Stimulated activated naive CD4-positive, alpha-beta T cell treated with Interleukin-2 at 50 U/mL for 16 hours (primary cell): ENCODE measurements at places on chromosomes 6 and 20.

DNA sequence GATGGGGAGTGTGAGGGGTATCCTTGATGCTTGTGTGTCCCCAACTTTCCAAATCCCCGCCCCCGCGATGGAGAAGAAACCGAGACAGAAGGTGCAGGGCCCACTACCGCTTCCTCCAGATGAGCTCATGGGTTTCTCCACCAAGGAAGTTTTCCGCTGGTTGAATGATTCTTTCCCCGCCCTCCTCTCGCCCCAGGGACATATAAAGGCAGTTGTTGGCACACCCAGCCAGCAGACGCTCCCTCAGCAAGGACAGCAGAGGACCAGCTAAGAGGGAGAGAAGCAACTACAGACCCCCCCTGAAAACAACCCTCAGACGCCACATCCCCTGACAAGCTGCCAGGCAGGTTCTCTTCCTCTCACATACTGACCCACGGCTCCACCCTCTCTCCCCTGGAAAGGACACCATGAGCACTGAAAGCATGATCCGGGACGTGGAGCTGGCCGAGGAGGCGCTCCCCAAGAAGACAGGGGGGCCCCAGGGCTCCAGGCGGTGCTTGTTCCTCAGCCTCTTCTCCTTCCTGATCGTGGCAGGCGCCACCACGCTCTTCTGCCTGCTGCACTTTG lies at the start of gene TNF:
TNF (plus strand) TSS at position 231 of the 567 bp plus-strand sequence; CDS start at position 408, 177 bp downstream.
- peak; percentile 82 for DNase-seq

DNA sequence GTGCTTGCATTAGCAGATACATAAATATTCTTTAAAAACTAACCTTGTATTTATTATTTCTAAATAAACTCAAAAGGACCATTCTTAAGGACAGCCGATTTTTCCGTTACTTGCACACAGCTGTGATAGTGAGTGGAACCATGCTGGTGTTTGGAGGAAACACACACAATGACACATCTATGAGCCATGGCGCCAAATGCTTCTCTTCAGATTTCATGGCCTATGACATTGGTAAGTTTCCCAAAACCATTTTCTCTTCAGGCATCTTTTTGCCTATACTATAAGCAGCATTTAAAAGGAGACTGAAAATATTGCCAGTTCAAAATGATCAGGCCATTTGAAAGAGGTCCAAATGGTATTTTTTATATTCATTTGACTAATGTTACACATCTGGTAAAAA lies 92.3 kb downstream of the ATRN start:
- no peak for DNase-seq

DNA sequence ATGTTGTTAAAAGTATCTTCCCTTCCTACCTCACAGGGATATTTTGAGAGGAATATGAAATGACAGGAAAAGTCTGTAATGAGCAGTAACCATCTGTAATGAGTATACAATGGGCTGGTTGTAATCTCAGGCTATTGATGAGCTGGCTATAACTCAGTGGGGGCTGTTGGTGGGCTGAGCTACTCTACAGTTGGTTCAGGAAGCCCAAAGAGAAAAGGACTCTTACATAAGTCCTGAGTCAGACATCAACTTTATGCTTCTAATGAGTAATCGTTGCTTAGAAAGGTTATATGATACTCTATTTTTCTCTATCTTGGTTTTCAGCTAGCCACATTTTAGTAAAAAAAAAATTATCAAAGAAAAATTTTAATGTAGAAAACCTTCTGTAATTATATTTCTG lies 26.4 kb downstream of the ZNF391 start:
- no peak for DNase-seq

- DNase-seq = no peak
These were observed 26.4 kb downstream of the EPB41L2 start for GRCh38 chr6:131036601-131037000.

GRCh38 chr6:47836639-47837038 lies 54.8 kb downstream of the OPN5 start:
- DNase-seq = no peak

- no peak for DNase-seq
These were observed 37.6 kb upstream of the CST7 start for GRCh38 chr20:24911461-24911860.

DNA sequence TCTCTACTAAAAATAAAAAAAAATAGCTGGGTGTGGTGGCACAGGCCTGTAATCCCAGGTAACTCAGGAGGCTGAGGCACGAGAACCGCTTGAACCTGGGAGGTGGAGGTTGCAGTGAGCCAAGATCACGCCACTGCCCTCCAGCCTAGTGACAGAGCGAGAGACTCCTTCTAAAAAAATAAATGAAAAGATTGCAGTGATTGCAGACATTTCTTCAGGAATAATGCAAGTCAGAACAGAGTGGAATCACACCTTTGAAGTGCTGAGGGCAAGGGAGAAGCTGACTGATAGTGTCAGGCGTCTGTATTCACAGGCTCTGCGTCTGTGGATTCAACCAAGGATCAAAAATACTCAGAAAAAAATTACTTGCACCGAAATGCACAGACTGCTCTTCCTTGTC lies 2.6 kb upstream of the TCFL5 start:
- no peak for DNase-seq

DNA sequence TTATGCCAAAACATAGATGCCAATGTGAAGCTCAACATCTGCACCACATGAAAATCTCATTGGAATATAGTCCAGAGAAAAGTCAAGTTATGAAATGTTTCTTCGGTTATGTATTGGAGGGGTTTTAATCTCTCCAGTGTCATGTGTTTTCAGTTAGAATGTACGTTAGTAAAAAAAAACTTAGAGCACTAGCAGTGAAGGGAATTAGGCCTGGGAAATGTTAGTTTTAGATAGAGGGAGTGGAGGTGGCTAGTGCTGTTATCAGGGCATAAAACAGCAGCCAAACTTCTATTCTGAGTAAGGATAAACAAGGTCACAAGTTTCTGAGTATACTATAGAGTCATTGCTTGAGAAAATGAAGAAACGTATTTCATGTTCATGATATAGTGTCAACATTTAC lies 42.9 kb downstream of the HDGFL1 start:
- DNase-seq = no peak

DNA sequence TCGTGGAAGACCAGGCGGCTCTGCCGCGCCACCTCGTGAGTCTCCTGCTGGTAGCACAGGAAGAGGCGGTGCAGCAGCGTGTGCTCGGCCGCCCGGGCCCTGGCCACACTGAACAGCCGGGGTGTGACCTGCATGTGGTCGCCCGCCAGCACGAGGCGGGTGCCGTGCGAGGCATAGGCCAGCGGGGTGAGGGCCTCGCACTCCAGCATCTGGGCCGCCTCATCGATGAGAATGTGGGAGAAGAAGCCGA lies 7.0 kb downstream of the HELZ2 start:
- no peak for DNase-seq

GRCh38 chr6:169983651-169984050 lies 232.2 kb downstream of the ERMARD start:
- DNase-seq = no peak

DNA sequence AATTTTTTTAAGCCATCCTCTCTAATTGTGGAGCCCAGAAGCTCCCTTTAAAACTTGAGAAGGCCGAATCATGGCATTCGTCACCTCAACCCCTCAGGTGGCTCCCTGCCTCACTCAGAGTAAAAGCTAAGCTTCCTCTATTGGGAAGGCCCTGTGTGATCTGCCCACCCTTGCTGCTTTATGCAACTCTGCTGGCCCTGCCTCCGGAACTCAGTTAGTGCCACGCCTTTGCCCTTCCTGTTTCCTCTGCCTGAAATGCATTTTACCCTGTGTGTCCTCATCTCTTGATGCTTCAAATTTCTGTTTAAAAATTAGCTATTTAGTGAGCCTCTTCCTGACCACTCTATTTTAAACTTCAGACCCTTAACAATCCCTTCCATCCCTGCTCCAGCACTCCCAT lies 5.7 kb downstream of the PACRG start:
- DNase-seq = no peak

DNA sequence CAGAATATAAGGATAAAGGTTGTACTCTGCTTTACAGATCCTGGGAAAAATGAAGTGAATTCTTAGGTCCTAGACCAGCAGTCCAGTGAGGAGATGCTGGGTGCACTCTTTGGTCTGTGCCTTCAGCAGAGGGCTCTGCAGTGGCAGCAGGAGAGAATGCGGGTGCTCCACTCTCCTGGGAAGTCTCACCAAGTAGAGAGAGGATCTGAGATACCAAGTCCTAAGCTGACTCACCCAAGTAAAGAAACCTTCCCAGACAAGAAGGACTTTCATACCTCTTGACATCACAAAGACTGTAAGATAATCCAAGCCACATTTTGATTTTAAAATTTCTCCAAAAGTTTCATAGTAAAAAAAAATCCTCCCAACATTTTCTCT lies 116.9 kb upstream of the EMILIN3 start:
- DNase-seq = no peak

GRCh38 chr6:56637640-56638039 lies 5.0 kb downstream of the DST start:
- no peak for DNase-seq

GRCh38 chr6:10412461-10413261 lies 2.2 kb downstream of the TFAP2A start:
- no peak for DNase-seq

- no peak for DNase-seq
These were observed 156.0 kb downstream of the CCDC170 start for GRCh38 chr6:151649835-151650234.
